ENCODE measurements at places on chromosomes 1 and 21.

DNA sequence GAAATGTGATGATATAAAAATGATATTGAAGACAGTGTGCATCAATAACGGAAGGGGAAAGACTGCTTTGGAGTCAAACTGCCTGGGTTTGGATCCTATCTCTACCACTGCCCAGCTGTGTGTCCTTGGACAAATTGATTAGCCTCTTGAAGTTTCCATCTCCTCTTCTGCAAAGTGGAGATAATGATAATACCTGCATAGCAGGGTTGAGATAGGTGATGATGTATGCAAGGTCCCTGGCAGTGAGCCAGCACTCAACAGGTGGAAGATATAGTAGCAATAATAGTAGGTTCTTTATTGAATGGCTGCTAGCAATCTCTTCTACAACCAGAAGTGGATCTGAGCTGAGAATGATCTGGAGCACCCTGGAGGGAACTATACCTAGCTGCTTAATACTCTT lies 166.7 kb downstream of the MIS18A start:
- DNase-seq = no peak

DNA sequence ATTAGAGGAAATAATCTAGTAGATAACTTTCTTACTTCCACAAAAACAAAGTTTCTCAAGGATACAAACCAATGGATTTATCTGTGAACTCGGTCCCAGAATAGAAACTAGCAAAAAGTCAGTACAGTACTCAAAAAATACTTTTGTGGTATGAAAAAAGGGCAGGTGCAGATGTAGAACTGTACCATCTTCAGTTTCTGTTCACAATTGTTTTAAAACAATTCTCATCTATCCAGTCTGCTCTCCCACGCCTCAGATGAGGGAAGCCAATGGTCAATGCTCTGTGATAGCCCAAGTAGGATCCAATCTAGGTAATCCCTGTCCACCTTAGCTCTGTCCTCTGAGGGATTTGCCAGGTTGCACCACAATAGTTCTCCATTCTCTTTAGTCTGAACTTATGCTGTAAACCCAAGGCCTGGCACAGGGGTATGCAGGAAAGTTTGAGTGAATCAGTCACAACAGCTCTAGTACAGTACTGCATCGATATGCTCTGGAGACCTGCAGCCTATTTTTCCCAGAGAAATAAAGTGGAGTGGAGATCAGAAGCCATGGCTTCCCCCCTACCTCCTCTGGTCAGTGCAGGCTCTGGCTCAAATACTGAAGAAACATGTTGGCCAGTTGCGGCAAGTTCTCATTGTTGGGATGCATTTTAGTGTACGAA lies 1.4 kb downstream of the KTI12 start:
- DNase-seq = no peak

DNA sequence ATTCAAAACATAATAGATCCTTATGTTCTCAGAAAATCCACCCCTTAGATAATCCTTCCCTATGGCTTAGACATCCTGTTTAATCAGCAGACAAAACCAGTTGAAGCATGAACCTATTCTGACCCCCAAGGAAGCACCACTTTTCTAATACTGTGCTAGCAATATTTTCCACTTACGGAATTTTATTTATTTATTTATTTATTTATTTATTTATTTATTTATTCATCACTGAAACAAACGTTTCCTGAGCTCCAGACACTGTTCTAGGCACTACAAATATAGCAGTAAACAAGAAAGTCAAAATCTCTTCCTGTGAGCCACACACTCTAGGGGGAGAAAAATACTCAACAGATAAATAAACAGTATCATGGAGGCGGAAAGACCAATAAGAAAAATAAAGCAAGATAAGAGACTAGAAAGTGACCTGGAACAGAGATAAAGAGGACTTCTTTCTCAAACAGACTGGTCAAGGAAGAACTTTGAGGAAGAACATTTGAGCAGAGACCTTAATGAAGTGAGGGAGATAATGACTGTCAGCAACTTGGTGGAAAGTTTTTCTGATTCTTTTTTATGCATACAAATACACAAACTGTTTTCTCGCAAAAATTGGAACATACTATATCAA lies 145.5 kb upstream of the POGK start:
- no peak for DNase-seq

GRCh38 chr1:231847612-231848397 lies 221.2 kb downstream of the DISC1 start:
- DNase-seq = no peak

GRCh38 chr1:59352065-59352464 lies 55.2 kb downstream of the FGGY start:
- DNase-seq = no peak

GRCh38 chr1:101540161-101540560 lies 303.3 kb downstream of the S1PR1 start:
- DNase-seq = no peak

DNA sequence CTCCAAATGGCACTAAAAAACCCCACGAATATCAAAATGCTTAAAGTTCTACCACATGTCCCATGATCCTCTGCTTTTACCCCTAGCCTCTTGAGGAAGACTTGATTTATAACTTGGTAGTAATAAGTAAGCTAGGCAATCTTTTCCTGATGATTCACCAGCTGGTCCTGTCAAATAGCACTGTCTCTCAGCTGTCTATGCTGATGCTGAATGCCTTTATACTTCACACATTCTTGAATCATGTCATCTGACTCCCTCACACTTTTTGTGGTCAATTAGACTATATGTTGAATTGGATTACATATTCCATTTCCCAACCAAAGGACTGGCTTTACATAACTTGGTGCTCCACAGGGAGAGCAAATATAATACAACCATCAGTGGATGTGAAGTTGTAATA lies 16.6 kb downstream of the C21orf91 start:
- DNase-seq = no peak

DNA sequence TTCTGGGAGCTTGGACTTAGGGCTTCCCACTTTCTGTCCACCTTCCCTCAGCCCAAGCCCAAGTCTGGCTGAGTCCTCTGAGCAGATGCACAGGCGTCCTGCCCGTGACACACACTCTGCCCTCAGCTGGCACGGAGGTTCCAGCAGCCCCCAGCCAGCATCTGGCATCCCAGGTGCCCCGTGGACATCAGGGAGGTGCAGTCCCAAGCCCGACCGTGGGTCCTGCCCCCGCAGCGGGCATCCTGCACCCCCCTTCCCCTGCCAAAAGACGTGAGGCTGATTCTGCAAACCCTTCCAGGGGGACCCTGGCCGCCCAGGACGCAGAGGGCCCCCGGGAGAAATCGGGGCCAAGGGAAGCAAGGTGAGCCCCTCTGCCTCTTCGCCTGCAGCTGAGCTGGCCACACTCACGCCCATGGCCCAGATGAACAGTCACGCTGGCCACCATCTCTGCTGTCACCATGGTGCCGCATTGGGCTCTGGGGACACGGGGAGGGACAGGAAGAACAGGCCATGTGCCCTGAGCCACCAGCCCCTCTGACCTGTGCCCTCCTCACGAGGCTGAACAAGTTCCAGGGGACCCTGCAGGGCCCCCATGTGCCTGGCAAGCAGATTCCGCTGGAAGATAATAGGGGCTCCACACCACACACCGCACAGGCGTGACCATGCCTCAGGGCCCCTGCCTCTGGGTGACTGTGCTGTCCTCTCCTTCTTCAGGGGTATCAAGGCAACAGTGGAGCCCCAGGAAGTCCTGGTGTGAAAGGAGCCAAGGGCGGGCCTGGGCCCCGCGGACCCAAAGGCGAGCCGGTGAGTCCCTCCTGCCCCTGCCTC lies 20.6 kb downstream of the COL6A2 start:
- DNase-seq = no peak

- DNase-seq = no peak
Measured at GRCh38 chr1:218982482-218982881, 191.2 kb upstream of the LYPLAL1 start.

GRCh38 chr21:15692711-15693110 lies 37.1 kb upstream of the USP25 start:
- DNase-seq = no peak

DNA sequence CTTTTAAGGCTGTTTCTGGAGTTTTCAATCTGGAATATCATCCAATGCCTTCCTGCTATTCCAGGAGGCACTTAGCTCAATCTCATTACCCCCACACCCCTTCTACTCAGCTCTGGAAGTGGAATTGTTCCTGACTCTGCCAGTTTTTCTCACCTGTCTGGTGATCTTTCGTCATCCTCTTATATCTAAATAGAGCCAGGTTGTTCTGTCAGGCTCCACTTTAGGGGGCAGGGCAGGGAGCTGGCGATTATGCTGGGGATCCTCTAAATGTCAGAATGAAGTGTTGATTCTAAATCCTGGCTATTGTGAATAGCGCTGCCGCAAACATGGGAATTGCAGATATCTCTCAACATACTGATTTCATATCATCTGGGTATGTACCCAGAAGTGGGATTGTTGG lies 63.6 kb upstream of the ETV3 start:
- DNase-seq = no peak

- DNase-seq = no peak
Measured at GRCh38 chr1:239244084-239244483, 142.3 kb upstream of the CHRM3 start.

DNA sequence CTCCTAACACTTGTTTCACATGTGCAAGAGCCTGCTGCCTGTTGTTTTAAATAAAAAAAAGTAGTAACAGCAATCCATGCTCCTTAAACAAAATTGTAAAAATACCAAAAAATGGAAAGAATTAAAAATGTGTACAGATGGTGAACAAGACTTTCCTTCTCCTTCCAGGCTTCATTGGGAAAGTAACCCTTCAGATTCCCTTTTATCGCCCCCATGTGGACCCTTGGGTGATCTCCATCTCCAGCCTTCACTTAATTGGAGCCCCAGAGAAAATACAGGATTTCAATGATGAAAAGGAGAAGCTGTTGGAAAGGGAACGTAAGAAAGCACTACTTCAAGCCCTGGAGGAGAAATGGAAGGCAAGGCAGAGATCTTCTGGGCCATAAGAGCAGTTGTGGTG lies 14.2 kb downstream of the VPS13D start:
- DNase-seq = no peak

Measured in GDM1 (cell line).